Activated T-helper 1 cell treated with anti-CD3 and anti-CD28 coated beads, Interleukin-2, amount 50 U/mL, for 16 hours (primary cell): ENCODE measurements at places on chromosomes 1 and 21.

- DNase-seq: no peak
Observed at GRCh38 chr1:40745176-40745575, 38.4 kb upstream of the KCNQ4 start.

GRCh38 chr1:183873642-183874041 lies 68.7 kb downstream of the RGL1 start:
- no peak for DNase-seq

- no peak for DNase-seq
Observed at GRCh38 chr1:917076-917459, 6.7 kb upstream of the SAMD11 start.

- DNase-seq: no peak
Observed at GRCh38 chr1:192527950-192528349, 47.6 kb upstream of the RGS1 start.

DNA sequence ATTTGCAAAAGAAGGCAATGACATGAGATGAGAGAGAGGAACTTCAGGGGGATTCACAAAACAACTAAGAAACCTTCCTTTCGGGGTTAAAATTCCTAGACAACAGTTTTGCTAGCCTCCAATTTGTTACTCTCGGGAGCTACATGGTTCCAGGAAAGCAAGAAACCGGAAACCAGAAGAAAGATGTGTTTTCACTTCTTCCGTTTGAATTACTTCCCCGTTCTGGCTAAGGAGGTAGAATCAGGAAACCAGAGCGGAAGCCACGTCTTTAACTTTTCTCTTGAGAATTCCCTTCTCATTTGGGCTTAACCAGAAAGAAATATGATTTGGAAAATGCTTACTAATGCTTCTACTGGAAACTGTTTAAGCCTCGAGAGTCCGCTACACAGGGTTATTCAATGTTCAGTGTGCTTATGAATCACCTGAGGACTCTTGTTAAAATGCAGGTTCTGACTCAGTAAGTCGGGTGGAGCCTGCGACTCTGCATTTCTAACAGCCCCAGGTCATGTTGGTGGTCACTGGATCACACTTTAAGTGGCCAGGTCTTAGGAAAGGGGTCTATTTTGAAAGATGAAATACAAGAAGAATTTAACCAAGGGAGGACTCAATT lies 43.5 kb upstream of the MCOLN3 start:
- DNase-seq: no peak

GRCh38 chr1:230390371-230390770 lies 35.8 kb downstream of the PGBD5 start:
- DNase-seq: no peak

DNA sequence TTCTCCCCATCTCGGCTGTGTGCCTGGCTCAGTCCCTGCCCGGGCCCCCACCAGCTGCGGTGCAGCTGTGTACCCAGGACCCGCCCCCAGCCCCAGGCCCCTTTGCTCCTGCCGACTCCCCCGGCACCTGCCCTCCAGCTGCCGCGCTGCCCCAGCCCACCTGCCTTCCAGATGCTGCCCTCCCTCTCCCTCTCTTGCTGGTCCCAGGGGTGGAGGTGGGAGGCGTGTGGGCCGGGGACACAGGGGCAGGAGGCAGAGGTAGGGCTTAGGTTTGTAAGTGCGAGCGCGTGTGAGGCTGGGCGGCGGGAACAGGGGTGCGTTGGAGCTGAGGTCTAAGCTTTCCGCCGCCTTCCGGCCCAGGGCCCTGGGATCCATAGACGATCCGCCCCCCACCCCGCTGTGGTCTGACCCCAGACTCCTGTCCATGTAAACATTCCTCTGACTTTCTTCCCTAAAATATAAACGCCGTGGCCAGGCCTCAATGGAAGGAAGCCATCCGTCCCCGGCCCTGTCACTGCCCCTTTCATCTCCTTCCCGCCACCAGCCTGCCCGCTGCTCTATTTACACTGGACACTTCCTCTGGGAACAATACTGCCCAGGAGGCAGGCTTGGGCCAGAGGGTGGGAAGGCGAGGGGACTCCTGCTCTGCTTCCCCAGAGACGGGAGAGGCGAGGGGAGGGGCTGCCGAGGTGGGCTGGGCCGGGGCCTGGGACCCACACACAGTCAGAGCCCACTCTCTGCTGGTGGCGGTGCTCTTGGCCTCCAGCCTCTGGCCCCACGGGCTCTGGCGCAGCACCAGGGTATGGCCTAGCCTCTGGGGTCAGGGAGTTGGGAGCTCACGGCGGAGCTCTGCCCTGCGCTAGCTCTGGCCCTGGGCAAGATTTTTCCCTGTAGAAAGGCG lies 128.3 kb downstream of the CASZ1 start:
- DNase-seq: no peak

DNA sequence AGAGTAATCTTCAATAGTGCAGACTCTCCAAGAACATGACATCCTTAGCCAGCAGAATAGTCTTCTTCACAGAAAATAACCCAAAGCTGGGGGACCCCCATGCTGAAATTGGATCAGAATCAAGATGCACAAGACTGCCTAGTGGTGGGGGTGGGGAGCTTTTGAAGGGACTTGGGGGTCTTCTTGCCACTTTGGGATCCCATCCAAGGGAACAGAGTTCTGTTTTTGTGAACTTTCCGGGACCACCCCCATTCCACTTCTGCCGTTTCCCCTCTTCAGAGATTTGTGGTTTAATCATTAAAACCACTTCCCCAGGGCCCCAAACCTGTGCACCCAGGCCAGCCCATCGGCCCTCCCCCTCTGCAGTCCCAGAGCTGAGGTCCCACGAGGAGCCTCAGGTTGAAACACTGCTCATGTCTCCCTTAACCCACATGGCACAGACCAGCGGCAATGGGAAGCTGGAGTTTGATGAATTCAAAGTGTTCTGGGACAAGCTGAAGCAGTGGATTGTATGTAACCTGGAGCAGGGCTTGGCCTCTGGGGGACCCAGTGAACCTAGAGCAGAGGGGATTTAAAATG lies 44.9 kb downstream of the CAPN9 start:
- no peak for DNase-seq

DNA sequence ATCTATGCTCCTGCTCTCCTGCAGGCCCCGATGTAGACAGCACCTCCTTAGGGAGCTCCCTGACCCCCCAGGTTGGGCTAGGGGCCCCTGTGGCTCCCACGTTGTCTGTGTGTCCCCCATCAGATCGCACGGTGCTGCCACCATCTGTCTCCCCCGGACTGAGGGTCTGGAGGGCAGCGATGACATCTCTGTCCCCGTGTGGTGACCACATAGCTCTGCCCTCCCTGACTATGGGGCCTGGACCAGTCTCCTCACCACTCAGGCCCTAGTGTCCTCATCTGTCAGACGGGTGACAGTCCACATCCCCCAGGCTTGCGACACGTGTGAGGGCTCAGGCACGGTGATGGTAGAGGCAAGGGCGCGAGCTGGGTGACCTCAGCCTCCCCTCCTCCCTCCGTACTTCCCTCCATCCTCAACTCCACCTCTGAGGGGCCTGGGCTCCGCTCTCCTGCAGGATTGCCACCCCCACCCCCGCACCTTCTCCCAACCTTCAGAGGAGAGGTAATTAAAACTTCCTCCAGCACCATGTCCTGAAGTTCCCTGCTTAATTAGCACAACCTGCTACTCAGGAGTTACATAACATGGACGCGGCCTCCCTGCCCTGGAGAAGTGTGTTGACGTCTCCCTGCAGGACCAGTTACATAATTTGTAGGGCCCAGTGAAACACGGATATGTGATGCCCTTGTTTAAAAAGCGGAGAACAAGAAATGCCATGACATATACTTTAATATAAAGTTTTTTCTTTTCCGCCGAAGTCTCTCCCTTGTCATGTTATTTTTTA lies 288.2 kb downstream of the PTPRU start:
- no peak for DNase-seq

- no peak for DNase-seq
Observed at GRCh38 chr1:201619513-201619912, 80.6 kb downstream of the NAV1 start.

DNA sequence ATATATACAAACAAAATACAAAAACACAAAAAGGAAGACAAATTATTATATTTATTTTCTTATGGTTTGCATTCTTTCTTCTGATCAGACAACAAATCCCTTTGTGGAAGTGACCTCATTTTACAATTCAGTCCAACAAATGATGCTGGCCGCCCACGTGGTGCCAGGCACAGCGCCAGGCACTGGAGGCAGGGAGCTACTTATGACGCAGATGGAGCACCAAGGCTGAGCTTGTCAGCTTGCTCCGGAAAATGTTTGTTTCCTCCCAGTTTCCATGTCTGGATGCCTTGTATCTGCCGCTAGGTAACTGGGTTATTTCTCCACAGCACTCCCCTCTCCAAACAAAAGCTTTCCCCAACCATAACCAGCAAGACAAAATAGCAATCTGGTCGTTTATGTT lies 30.7 kb upstream of the CD34 start:
- no peak for DNase-seq

DNA sequence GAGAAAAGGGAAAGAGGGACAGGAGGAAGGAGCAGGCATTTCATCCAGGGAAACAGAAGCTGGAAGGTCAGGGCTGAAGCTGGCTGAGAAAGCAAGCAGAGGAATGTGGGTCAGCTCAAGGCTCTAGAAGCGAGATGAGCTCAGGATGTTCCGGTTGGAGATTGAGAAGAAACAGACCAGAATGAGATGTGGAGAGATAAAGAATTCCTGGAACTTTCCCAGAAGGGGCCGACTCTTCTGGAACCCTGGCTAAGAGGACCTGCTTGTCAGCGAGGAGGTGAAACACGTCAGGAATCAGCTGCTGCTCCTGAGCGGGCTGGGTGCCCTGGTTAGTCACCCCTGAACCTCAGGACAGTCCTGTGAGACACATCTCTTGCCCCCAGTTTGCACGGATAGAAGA lies 75.9 kb downstream of the HUNK start:
- no peak for DNase-seq

DNA sequence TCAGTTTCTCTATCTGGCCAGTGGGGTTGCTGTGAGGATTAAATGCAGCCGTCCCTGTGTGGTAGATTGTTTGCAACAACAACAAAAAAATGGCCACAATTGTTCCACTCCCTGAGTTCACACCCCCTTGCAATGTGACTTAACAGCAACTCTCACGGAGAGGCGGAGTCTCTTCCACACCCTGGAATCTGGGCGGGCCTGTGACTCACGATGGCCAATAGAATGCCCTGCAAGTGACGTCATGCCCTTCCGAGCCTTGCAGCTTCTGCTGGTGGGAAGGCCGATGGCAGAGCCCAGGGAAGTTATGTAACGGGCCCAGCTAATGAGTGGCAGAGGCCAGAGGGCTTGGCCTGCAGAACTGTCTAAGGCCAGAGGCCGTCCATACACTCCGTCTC lies 87.9 kb downstream of the RIPK4 start:
- DNase-seq: no peak

- DNase-seq: no peak
Observed at GRCh38 chr1:223207293-223208066, 64.4 kb upstream of the TLR5 start.

- DNase-seq: no peak
Observed at GRCh38 chr1:180282401-180283044, 52.5 kb downstream of the LHX4 start.

DNA sequence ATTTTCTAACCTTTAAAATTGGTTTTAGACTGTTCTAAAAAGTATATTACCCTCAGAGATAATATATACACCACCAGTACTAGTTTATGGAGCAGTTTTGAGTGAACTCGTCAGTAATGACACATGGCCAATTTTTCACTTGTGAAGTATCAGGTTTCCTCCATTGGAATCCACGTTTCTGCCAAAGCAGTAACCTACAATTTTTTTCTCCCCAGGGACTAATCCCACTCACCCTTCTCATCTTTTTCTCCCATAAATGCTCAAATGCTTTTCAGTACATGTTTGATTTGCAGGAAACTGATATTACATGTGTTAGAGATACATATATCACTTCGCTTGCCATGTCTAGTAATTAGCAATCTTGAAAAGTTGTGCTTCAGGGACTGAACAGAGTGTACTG lies 94.1 kb downstream of the COL24A1 start:
- no peak for DNase-seq

DNA sequence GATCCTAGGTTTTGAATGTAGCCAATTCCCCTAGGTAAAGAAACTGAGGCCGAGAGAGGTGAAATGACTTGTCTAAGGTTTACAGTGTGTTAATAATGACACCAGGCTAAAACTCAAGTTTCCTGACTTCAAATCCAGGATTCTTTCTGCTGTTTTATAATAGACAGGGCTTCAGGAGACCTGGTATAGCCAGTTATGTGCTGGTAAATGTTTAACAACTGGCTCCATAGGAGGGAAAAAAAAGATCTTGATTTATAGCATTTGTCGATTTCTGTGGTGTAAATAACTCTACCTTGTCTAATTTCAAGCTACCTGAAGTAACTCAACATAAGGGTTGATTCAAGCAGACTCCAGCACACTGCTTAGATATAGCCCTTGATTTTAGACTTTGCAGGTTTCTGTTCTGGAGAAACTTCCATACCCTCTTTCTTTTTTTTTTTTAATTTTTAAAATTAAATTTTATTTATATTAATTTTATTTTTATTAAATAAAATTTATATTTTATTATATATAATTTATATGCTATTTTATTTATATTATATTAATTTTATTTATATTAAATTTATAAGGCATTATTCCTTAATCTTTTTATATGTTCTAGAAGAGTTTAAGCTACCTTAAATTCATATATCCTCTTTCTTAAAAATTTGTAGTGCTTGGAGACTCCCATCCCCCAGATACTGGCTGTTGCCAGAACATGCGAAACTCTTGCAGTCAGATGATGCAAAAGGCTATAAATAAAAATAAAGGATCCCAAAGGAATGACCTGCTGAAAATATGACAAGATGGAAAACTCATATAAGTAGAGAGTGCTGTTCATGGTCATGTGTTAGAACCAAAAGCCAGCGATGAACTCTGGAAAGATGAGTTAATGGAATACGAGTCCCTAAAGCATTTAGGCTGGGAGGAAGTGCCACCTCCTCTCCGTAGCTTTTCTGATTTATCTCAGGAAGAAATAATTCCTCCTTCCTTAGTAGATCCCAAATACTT lies 35.4 kb upstream of the SRSF10 start:
- no peak for DNase-seq

- no peak for DNase-seq
Observed at GRCh38 chr21:17854745-17855144, 35.6 kb upstream of the C21orf91 start.

DNA sequence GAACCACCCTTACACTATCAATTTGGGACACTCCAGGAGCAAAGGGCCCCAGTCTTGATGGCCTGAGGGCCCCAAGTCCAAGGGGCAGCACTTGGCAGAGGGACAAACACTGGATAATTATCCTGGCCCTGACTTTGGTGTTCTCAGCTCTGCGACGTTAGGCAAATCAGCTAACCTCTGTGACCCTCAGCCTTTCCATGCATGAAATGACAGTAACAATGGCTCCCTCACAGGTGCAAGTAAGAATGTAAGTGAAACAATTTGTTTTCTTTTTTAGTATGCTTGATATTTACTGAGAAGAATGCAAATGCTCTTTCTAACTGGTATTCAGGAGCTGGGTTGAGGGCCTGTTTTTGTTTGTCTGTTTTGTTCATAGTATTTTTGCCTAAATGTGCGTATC lies 61.6 kb upstream of the PRDX6 start:
- DNase-seq: no peak

DNA sequence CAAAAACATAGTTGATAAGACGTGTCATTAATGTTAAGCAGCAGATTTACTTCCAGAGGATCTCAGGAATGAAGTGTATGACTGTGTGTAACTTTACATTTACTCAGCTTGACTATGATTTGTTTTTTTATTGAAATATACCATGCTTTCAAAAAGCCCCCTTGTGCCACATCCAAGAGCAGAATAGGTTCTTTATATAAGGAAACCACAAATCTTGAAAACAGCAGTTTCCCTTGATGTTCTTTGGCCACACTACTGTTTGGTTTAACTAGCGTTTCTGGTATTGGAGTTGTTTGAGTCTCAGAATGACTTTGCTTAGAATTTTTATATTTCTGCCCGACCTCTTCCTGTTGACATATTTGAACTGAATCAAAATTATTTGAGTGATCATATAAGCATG lies 25.0 kb downstream of the LRRC8C start:
- no peak for DNase-seq
